ENCODE measurements at places on chromosomes 1 and 21.

GRCh38 chr1:169722779-169723178 is 11.1 kb downstream of the SELE start:
- peak; percentile 54 for DNase-seq

- no peak for DNase-seq
These were observed 44.9 kb upstream of the COL6A2 start for GRCh38 chr21:46052703-46053651.

DNA sequence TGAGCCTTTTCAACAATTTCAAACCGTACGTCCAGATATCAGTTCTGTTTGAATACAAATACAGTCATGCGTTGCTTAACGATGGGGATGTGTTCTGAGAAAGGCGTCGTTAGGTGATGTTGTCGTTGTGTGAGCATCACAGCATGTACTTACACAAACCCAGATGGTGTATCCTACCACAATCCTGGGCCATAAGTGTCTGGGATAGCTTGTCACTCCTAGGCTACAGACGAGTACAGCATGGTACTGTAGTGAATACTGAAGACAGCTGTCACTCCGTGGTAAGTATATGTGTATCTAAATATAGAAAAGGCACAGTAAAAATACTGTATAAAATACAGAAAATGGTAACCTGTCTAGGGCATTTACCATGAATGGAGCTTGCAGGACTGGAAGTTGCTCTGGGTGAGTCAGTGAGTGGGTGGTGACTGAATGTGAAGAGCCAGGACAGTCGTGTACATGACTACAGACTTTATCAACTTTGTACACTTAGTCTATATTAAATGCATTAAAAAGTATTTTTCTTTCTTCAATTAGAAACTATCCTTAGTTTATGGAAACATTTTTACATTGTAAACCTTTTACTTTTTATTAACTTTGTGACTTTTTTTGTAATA is 10.5 kb upstream of the OR2W3 start:
- DNase-seq, result peak; percentile 42

DNA sequence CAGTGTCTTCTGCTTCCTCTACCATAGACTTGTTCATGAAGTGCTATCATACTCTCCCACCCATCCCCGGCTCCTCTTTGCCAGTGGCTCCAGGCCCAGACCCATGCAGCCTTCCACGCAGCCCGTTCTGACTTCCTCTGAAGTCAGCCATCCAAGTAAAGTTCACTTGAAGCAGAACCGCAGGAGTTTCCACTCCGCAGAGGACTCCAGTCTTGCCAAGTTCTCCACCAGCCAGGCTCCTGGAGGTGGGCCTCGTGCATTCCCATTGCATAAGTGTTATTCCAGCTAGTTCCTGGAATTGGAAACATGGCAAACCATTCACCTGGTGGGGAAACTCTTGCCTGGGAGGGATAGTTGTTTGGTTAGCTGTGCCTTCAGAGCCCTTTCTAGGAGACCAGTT is 185.1 kb downstream of the PLPP3 start:
- no peak for DNase-seq

DNA sequence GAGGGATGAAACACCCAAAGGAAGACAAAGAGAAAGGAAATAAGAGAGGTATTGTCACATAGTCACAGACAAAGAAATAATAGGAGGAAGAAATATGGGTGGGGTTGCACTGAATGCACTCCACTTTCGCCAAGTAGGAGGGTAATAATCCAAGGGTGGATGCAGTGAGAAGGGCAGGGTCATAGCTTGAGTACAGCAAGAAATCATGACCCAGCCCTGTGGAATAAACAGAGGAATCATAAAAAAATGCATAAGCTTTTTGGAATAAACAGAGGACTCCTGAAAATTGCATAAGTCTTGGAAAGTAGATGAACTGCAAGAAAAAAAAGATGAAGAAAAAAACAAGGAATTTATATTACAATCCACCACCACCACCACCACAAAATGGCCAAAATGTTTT is 53.1 kb upstream of the CD55 start:
- DNase-seq, result no peak

DNA sequence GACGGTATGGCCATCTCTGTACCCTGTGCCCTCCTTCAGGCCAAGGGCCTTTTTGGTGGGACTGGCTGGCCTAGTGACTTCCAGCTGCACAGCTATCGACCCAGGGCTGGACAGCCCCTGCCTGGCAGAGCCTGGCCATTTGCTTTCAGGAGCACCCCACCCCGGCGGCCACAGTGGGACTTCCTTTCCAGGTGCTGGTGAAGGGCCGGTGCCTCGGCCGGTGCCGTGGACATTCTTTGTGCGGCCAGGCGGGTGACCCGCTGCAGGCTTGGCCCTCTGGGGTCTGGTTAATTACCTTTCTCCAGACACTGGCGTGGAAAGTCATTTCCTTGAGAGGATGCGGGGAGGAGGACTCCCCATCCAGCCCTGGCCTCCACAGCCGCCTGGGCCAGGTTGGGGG is 50.1 kb downstream of the PRDM16 start:
- no peak for DNase-seq

All from hematopoietic multipotent progenitor cell treated with erythropoietin and hydrocortisone succinate and interleukin-3 and kit ligand, for 4 days (in vitro differentiated cells).